DMS153 (cell line): ENCODE measurements at places on chromosomes 3 and 15.

GRCh38 chr15:67253549-67254237, 768 bp downstream of the AAGAB start:
- no peak for DNase-seq

GRCh38 chr15:72493220-72493619, 19.1 kb downstream of the ARIH1 start:
- DNase-seq = no peak

DNA sequence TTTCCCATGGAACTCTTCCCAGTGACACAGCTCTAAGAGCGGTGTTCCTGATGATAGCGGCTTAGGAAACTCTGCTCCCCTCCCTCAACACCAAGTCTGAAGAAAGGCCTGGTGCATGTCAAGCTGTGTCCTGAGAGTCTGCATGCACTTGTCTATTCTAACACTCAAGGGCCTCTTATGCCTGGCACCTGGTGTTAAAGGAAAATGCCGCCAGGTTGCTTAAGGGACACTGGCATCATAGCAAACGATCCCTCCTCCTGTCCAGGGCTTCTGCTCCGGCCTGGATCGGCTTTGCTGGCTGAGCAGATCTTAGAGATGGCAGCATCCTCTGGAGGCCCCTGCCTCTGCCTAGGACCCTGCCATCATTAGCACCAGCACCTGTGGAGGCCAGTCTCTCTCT, 121.7 kb downstream of the MEGF11 start:
- DNase-seq = no peak

DNA sequence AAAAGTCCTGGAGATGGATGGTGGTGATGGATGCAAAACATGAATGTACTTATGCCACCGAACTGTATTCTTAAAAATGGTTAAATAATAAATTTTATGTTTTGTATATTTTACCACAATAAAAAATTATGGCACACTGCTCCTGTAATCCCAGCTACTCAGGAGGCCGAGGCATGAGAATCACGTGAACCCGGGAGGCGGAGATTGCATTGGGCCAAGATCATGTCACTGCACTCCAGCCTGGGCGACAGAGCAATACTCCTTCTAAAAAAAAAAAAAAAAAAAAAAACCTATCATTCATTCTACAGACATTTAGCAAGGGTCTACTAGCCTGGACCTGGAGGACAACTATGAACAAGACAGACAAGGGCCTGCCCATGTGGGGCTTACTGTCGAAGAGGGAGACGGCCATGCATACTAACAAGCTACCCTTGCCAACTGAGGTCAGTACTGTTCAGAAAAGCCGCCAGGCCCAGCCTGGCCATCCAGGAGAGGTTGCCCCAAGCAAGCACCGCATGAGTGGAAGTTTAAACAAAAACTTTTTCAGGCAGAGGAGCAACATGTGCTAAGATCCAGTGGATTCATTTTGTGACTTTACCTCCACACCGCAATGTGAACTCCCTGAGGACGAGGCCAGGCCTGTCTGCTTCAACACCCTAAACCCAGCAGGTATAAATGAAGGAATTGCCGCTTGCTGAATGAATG, 2.8 kb upstream of the NEK4 start:
- DNase-seq = no peak

- no peak for DNase-seq
Measured at GRCh38 chr3:41652506-41652905, 309.4 kb downstream of the ULK4 start.

- DNase-seq = no peak
Measured at GRCh38 chr15:40091861-40092255, 16.8 kb downstream of the BMF start.

- peak; percentile 15 for DNase-seq
Measured at GRCh38 chr3:131033480-131034080, 6.9 kb downstream of the NEK11 start.
